ENCODE measurements at places on chromosomes 2 and 18.

GRCh38 chr2:43212931-43213330 is 13.5 kb downstream of the ZFP36L2 start:
- DNase-seq: no peak

DNA sequence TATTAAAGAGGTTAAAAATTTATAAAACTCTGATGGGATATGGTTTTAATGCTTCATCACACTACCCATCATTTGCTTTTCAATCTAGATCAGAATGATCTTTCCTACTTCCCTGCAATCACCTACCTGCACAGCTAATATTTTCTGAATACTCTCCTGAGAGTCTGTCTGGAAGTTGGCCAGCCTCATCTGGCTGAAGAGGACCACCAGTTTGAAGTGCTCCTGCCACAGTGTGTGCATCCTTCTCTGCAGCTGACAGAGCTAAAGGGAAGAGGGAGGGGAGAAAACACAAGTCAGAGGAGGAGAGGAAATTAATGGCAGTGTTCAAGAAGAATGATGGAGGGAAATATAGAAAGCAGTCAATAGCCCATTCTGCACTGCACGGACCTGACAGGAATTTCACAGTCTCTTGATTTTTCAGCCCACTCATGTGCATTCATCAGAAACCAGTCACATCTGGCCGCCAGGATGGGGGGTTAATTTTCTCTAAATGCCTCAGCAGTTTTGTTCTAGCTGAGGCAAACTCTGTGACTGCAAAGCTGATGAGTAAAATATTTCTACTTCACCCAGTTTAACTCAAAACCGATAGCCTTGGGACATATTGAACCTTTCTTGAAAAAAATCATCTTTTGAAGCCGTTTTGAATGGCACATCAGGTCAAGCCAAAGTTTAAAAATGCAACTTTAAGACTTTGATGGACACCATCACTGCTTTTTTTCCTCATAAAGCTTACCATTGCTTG is 201.8 kb upstream of the KLHL14 start:
- peak; percentile 6 for DNase-seq

DNA sequence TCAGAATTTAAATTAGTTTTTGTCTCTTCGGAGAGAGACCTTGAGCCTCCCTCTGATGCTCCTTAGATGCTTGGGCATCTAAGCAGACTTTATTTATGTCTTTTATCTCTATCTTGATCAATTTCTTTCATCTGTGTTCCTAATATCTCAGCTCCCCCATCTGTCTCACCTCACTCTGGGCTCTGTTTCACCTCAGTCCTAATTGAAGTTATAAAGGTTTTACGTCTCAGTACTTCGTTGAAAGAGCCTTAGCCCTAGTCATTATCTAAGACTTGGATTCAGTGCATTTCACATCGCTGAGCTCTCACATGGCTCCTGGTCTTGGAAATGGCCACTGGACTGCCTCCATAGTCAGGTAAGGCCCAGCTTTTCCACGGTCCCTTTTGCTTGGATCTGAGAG is 13.8 kb upstream of the CTLA4 start:
- no peak for DNase-seq

DNA sequence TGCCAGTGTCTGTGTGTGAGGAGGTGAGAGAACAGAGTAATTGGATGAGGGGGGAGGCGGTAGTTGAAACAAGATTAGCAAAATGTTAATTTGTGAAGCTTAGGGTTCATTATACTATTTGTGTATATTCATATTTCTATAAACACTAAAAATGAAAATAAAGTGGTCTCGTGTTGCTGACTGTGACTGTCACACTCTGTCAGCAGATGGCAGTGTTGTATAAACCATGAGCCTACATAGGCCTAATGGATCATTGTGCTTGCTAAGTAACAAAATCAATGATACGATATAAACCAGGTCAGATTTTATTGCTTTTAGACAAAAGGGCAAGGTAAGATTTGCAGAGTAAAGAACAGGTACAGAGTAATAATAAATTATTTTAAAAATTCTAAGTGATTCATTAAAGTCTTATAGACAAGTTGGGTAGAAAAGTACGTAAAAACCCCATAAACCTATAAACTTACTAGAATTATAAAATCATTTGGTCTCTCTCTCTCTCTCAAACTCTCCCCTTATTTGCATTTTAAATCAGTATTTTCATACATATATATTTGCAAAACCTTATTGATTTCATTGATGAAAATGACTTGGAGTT is 182.7 kb downstream of the RPIA start:
- peak; percentile 28 for DNase-seq

DNA sequence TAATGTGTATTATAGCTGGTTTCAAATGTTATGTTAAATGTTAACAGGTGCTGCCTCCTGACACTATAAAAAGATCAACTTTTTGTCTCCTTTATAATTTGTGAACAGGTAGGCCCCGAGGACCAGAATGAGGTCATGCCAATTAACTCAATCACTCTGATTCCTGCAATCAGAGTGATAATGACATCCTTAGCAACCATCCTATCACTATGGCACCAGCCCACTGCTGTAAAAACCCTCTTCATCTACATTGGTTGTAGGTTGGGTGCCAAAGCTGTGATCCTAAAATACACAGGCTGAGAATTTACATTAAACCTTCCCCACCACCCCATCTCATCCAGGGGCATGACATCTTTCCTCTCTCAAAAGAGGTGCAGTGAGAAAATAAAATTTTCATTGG is 103.5 kb downstream of the CPO start:
- DNase-seq: no peak

DNA sequence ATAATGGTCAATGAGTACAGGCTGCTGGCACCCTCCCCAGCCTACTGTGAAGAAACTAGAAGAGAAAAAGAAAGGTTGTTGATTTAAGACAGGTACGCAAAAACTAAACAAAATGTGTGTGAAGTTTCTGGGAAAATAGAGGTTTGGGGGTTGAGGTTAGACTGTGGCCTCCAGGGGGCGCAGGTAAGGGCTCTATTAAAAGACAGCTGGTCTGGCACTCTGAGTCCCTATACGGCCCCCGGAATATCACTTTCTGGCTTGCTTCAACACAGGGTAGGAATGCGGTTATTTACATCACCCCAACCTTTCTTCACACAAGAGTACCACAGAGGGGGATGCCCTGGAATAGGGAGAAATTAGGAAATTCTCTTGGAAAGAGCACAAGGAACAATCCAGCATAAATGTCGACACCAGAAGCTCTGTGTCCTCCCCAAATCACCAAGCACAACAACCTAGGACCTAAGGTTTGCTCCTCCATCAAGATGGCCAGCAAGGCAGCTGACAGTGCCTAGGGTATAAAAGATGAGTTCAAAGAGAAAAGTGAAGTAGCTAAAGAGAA is 480.8 kb upstream of the KLHL29 start:
- DNase-seq: peak; percentile 5

GRCh38 chr18:140670-141266 is 17.6 kb upstream of the USP14 start:
- no peak for DNase-seq

GRCh38 chr2:217430916-217431576 is 571.2 kb upstream of the TNP1 start:
- peak; percentile 17 for DNase-seq

- no peak for DNase-seq
Observed at GRCh38 chr2:85684380-85684779, 9.8 kb upstream of the GNLY start.

- DNase-seq: no peak
Observed at GRCh38 chr2:219415580-219416234, 2.5 kb upstream of the DES start.

DNA sequence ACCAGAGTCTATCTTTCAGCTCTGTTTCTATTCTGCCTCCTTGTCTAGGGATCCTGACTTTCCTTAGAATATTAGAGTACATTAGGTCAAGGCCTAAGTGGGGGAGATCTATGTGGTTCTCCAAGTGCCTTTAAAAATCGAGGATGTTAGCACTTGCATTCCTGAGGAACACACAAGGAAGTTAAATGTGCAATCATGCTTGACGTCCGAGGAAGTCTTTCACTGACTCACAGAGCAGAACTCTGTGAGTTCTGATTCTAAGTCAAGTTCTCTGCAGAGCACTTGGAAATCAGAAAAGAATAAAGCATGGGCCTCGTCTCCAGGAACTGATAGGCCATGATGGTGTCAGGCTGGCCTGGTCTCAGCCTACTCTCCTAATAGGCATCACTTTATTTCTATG is 17.2 kb downstream of the FHOD3 start:
- DNase-seq: peak; percentile 88

- no peak for DNase-seq
Observed at GRCh38 chr2:60531701-60532133, 21.7 kb downstream of the BCL11A start.

All from fibroblast of skin of right quadriceps (primary cell).